ENCODE measurements at places on chromosomes 2 and 18.

DNA sequence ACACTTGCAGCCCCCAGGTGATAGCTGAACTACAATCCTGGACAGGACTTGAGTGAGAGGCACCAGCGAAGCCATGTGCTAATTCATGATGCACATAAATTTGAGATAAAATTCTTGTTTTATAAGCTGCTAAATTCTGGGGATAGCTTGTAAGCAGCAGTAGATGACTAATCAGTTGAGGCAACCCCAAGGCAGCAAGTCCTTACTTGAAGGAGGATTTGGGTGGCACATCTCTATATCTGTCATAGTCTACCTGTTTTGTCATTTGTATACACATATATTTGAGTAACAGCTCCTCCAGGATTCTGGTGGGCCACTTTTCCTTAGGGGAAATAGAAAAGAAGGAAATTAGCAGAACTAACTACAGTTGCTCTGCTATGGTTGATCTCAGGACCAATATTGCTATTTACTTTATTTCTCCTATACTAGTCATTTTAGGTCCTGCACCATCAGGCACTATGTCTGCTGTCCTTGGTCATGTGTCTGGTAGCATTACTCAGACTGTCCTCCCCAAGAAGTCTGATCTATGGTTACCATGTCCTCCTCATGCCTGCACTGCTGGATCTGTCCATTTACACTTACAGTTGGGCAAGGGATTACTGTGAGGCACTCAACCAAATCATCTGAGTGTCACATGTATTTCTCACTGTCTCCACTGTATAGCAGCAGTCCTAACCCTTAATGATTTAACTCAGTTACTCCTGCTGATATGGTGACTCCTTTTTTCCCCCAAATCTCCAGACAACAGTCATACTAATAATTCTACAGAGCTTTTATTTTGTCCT, 436.0 kb upstream of the CWC22 start:
- DNase-seq: no peak

DNA sequence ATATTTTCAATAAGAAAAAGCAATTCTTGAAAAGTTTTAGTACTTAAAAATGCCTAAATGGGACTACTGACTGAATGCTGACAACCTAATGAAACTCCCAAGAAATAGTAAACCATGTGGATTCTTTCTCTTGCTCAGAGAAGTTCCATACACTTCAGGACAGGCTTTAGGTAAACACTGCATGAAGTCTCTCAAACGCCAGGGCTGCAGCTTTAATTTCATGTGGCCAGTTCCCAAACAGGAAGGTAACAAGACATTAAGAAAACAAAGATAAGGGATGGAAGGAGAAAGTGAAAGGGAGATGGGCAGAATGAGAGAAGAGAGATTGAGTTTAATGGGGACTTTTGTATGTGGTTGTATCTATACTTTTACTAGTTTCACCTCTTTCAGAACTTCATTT, 734.7 kb upstream of the PKDCC start:
- DNase-seq: no peak

DNA sequence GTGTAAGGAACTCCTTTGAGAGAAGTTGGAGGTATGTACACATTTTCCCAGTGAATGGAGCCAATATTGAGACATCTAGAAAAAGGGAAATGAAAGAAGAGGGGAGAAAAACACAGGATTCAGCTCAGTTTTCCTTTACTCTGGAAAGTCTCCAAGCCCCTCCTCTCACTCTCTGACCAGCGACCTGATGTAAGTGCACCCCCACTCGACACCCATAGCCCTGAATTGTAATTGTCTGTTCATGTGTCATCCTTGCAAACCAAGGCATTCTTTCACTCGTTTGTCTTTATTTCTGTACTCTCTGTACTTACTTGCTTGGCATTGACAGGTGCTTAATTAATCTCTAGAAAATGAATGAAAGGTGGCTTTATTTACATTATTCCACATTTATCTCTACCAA, 55.7 kb upstream of the CTAGE1 start:
- DNase-seq: no peak

GRCh38 chr2:134411279-134411827, 157.5 kb downstream of the MGAT5 start:
- DNase-seq: no peak

- no peak for DNase-seq
These were observed 8.2 kb upstream of the NT5C1B start for GRCh38 chr2:18597618-18598017.

- DNase-seq: no peak
These were observed 585.0 kb upstream of the NXPH2 start for GRCh38 chr2:139365189-139365588.

- DNase-seq: no peak
These were observed 61.3 kb downstream of the TMEM247 start for GRCh38 chr2:46540496-46541331.

GRCh38 chr18:23578891-23579653, 7.2 kb downstream of the NPC1 start:
- DNase-seq: no peak

GRCh38 chr2:200428961-200429665, 80.8 kb downstream of the KCTD18 start:
- no peak for DNase-seq

All from C1 segment of cervical spinal cord (tissue), 14 donors.